ENCODE measurements at places on chromosomes 12 and 14. TPM values are rescaled to one million over a fixed set of nuclear protein-coding genes. Genes with fewer than 3 reads are reported as not detected.

- DNase-seq = peak; percentile 39
Measured at GRCh38 chr12:68483592-68484383, 126.9 kb upstream of the RAP1B start.

DNA sequence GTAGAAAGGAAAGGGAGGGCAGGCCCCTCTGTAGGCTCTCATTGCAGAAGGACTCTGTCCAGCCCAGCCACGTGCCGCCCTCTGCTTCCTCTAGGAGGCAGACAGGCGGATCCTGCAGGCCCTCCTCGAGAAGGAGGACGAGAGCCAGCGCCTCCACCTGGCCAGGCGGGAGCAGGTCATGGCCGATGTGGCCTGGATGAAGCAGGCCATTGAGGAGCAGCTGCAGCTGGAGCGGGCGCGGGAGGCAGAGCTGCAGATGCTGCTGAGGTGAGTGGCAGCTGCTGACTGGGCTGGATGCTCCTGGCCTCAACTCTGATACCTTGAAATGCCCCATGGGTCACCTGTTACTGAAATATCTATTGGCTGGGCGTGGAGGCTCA is 10.9 kb downstream of the TCHP start:
- no peak for DNase-seq

DNA sequence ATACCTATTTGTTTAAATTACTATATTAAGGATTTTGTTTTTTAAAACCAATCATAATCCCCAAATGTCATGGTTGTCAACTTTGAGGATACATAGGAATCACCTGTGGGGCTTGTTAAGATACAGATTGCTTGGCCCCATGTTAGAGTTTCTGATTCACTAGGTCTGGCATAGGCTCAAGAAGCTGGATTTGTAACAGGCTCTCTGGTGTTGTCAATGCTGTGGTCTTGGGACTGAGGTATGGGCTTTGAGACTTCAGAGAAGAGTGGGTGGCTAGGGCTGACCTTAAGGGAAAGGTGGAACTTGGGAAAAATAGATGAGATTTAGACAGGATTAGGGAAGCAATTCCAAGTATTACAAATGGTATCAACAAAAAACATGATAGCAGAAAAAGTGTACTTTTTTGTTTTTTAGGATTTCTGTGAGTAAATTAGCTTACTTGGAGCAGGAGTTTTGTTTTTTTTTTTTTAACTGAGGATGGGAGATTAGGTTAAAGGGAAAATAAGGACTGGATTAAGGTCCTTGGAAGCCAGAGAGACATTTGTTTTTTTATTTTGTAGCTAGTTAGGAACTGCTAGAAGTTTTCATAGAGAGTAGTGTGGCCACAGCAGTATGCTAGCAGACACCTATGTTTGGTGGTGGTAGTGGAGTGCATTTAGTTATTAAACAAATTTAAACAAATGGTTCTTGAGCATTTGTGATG is 88.6 kb downstream of the RAD51B start:
- no peak for DNase-seq

DNA sequence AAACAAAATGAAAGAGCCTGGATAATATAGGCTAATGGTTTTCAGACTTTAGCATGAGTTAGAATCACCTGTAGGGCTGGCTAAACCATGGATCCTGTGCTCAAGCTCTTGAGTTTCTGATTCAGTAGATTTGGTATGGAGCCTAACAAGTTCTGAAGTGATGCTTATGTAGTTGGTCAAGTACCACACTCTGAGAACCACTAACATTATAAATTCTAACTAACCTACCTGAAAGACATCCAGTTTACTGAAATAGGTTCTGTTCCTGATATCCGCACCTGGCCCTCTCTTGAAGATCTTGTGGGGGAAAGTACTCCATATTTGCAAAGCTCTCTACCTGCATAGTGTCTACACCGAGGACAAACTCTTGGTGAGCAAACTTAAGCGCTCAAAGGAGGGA is 59.4 kb upstream of the VSX2 start:
- DNase-seq = no peak

TTC7B gene
- 1.2 TPM for polyA plus RNA-seq

All from CD14-positive monocyte (primary cell).